ENCODE measurements at places on chromosomes 13 and 19.
A peak's percentile ranks its signal among the peaks of the same experiment; 100 is the strongest.

GRCh38 chr19:8323781-8324185 is 2.5 kb downstream of the RPS28 start:
- no peak for DNase-seq

DNA sequence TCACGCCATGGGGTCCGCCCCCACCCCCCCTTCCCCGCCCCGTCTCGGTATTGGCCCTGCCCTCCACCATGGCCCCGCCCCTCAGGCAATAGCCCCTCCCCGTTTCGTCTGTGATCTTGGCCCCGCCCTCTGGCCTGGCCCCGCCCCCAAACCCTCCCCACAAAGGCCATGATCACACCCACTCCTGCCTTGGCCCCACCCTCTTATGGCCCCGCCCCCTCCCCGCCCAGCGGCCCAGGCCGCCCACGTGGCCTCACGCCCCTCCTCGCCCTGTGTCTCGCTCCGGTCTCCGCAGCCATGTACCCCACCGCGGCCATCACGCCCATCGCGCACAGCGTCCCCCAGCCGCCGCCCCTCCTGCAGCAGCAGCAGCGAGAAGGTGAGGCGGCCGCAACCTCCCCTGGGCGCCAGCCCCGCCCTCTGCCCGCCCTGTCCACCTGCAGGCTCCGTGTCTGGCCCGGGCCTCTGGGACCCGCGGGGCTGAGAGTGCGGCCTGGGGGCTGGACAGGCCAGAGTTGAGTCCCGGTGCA is 61.3 kb downstream of the CELF5 start:
- no peak for DNase-seq

- DNase-seq, result no peak
Observed at GRCh38 chr13:91123456-91124127, 223.9 kb upstream of the MIR17HG start.

DNA sequence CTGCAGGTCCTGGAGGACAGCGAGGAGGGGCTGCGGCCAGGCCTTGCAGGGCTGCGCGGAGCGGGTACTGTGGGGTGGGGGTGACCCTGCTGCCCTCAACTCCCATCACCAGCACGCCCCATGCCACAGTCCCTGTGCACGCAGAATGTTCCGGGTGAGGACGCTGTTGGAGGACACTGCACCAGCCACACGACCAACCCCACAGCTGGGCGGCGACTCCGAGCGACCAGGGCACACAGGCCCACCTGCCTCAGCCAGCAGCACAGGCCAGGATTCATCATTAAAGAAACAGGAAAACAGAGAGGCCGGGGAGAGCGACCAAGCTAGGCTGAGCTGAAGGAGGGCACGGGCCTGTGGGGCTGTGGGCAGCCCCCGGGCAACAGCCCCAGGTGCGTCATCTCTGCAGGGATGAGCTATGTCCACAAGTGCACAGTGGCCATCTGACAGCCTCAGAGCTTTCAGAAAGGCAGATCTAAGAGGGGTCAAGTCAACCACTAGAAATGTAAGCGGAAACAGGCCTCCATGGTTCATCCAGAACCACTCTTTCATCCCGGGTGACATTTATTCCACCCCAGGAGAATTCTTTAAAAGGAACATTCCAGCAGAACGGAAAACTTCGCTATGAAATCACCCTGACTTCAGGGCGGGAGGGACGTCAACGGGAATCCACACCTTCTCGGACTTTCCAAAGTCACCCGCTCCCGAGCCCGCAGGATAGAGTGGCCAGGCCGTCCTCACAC is 1.5 kb downstream of the GAS6 start:
- peak; percentile 51 for DNase-seq

DNA sequence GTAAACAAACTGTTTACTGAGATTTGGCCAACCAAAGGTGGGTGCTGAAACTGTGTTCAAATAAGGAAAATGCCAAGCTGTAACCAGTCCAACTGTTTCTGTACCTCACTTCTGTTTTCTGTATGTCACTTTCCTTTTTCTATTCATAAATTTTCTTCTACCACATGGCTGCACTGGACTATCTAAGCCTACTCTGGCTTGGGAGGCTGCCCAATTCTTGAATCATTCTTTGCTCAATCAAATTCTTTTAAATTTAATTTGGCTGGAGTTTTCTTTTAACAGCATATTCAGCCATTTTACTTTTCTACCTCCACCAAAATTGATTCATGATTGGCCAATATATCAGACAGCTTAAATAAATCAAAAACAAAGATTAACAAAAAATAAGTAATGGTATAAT is 1575.5 kb upstream of the SPRY2 start:
- no peak for DNase-seq

GRCh38 chr19:2665103-2665502 is 37.4 kb downstream of the GNG7 start:
- no peak for DNase-seq

- no peak for DNase-seq
Observed at GRCh38 chr19:42069619-42070351, at the start of gene GRIK5. GRIK5 (minus strand) TSS chr19:42070206; CDS start chr19:42065770, 4,436 bp downstream.

DNA sequence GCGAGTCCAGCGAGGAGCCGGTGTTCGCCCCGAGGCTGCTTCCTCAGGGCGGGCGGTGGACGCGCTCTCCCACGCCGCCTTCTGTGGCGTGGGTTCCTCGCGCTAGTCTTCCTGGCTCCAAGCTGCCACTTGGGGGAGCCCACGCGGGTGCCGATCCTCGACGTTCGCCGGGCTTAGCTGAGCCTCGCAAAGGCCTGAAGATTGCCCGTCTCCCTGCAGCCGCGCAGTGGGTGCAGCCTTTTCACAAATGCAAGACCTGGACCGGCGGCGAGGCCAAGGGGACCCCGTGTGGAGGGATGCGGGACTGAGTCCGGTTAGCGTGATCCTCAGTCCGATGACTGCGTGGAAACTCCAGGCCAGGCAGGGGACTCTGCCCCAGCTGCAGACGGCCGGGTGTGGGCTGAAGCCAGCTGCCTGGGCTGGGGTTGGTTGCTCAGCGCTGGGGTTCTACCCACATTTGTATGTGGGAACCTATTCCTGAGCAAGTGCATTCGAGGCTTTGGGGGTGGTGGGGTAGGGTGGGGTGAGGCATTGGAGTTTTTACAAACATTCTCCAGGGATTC is 16.6 kb upstream of the LRP3 start:
- DNase-seq, result no peak

DNA sequence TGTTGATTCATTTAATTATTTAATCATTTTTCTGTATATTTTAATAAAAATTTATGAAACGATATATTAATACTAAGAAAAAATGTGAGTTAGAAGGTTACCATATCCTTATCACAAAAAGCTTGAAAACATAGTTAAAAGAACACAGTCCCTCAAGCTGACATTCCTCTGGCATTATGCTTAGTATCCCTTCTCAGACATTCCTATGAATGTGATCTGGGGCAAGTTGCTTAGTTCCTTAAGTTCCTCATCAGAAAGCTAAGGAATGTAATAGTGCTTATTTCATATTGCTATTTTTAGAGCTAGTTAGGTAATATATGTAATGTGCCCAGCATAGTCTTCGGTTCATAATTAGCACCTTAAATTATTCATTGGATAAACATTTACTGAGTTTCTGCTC is 122.8 kb downstream of the MTUS2 start:
- no peak for DNase-seq

DNA sequence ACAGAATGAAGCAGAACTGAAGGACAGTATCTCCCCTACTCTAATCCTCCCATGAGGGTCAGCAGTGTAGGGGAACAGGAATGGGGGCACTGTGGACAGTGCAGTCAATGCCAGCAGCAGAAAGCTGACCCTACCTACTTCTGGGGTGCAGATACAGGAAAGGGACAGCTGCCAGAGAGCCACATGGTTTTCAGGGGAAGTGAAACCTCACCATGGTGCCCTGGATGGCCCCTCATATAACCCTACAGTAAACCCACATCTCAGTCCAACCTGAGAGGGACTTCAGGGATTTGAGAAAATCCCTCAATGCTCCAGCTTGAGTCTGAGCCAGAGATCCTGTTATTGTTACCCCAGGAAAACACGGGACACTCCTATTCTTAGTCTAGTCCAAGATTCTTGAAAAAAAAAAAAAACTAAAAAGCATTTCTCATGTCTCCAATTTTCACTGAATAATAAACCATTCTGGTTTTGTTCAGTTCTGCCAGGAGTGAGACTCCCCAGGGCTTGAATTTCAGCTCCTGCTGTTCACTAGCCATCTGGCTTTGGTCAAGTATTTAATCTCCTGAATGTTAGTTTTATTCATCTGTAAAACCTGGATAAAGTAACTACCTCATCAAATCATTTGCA is 511.6 kb upstream of the ARGLU1 start:
- DNase-seq, result no peak

DNA sequence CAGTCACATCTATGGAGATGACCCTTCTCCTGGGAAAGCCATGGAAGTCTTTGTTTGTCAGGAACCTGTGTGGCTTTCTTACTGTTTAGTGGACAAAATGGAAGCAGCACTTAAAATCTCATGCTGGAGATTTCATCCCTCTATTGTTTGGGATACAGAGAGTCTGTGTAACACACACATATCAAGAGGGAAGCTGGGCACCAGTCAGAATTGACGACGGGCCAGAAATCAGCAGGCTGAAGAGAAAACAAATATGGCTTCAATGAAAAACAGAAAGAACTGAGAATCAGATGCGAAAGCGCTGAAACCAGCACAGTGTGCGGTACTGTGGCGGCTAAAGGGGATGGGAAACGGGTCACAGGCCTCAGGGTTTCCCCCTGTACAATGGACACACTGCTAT is 72.2 kb upstream of the WASF3 start:
- DNase-seq, result no peak

GRCh38 chr13:113013303-113013702 is 44.3 kb downstream of the MCF2L start:
- DNase-seq, result no peak

DNA sequence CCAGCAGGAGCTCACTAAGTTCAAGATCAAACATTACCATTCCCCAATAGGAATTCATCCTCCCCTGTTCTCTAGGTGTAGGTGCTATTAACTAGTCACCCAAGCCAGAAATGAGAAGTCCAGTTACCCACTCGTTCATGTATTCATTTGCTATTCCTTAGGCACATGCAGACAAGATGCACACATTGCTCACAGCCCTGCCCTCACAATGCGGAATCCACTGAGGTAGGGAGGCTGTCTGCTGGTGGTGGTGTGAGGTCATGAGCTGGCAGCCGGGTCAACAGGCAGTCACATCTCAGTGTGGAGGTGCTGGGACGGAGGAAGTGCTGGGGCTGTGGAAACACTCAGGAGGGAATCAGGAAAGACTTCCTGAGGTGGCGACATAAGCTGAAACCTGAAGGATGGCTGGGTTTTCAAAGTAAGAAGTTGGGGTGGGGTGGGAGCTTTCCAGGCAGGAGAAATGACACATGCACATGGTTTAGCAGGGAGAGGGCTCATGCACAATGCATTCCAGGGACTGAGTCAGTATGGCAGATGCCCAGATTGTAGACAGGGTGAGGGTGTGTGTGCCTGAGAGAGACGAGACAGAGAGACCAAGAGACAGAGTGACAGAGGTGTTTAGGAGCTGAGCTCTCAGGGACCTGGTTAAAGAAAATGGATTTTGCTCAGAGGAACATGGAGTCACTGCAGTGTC is 117.6 kb downstream of the USP12 start:
- peak; percentile 37 for DNase-seq

- DNase-seq, result no peak
Observed at GRCh38 chr19:4748589-4748988, 24.9 kb upstream of the DPP9 start.
